ENCODE measurements at places on chromosomes 4 and X.

DNA sequence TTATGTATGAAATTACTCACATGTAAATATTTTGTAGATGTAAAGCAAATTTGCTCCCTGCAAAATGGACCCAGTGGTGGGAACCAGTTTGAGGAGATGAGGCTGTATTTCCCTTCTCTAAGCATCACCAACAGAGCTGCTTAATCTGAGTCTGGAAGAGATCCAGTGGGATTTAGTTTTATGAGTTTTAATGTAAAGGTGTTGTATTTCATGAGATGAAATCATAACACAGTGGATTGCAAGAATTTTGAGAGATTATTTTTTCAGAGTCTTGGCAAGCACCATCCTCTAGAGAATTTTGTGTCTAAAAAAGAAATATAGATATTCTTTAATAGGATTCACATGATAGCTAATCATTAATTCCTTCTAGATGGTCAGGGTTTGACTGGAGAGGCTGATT lies 35.6 kb upstream of the SFRP2 start:
- DNase-seq, result no peak

GRCh38 chr4:24632011-24632410 lies 47.7 kb upstream of the DHX15 start:
- no peak for DNase-seq

- DNase-seq, result no peak
Observed at GRCh38 chr4:139625482-139625881, 40.1 kb upstream of the MGST2 start.

- DNase-seq, result no peak
Observed at GRCh38 chrX:132961511-132961910, 3.1 kb upstream of the HS6ST2 start.

- DNase-seq, result no peak
Observed at GRCh38 chr4:168336837-168337549, 18.4 kb upstream of the DDX60 start.

DNA sequence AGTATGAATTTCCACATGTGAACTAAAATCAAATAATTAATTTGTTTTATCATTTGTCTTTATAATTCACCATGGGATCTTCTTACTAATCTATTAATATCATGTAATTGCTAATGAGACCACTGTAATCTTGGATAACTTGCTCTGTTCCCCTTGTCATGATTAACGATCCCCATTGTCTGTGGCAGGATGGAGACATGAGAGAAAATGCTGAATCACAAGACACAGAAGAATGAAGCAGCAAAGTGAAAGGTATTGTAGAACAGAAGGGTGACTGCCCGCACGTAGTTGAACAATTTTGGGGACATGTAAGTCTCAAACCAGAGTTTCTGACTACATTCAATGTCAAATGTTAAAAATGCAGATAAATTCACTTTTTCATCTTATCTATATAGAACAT lies 135.2 kb downstream of the EPHA5 start:
- DNase-seq, result no peak

GRCh38 chr4:78584863-78585547 lies 33.4 kb downstream of the ANXA3 start:
- DNase-seq, result no peak

DNA sequence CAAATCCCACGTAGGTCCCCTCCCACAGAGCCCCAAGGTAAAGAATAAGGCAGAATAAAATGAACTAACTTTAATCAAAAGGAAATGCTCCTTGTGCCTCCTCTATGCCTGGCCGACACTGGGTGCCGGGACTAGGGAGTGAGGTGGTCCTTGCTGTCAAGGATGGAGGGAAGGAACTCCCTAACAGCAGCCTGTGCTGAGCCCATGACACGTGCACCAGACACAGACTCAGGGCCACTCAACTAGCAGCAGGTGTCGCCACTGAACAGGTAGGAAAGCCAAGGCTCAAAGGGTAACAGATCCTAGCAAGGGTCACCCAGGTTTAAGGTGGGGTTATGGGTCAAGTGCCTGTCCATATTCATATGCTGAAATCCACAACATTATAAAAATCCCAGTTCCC lies 29.2 kb downstream of the MSX1 start:
- DNase-seq, result no peak

DNA sequence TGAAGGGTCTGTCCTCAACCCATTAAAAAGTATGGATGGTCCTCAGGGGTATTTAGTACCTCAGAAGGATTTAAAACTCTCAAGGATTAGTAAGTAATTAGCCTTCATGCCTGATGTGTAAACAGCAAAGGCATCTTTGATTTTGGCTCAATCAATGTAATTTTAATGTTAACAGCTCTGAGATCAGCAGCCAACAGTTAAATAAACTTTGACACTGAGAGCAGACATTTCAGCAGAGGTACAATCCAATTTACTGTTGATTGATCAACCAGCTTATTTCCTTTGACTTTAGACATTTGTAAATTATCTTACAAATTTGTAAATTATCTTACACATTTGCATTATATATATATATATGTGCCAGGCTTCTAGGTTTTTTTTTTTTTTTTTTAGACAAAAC lies 36.9 kb downstream of the STOX2 start:
- DNase-seq, result no peak

- DNase-seq, result no peak
Observed at GRCh38 chr4:127139788-127140286, 492.9 kb upstream of the INTU start.

DNA sequence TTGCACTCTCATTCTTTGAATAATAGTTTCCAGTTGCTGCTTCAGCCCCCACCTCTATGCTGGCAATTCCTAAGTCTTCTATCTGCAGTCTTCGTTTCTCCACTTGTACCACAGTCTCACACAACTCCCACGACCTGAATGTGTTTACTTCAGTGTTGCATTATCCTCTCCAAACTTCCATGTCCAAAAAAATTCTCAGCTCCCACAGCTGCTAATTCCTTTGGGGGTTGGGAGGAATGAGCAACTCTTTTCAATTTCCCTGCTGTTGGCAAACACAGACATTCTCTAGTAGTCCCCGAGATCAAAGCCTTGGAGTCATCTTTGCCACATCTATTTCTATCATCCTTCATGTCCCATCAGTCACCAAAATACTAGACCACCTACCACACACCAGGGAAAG lies 14.4 kb upstream of the CDS1 start:
- DNase-seq, result no peak

- DNase-seq, result no peak
Observed at GRCh38 chr4:80017125-80017854, 55.7 kb downstream of the ANTXR2 start.

DNA sequence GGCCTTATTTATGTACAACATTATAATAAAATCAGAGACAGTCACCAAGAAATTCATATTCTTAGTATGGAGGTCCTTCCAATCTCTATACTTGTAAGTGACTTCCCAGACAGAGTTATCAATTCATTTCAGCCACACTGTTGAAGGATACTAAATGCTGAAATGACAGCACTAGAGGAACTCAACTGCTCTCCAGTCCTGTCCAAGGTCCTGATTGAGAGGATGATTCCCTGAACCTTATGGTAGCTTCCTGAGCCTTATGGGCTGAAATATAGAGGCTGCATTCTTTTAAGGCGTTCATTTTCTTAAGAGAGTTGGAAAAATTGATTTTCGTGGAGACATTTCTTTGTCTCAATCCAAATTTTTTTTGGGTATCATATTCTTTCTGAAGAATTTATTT lies 205.9 kb downstream of the TLL1 start:
- DNase-seq, result no peak

GRCh38 chrX:124938715-124939114 lies 381.0 kb upstream of the TEX13C start:
- DNase-seq, result no peak

GRCh38 chrX:281166-281999 lies at the start of gene PLCXD1:
PLCXD1 (plus strand) TSS chrX:281381; CDS start chrX:284188, 2,807 bp downstream.
- no peak for DNase-seq

DNA sequence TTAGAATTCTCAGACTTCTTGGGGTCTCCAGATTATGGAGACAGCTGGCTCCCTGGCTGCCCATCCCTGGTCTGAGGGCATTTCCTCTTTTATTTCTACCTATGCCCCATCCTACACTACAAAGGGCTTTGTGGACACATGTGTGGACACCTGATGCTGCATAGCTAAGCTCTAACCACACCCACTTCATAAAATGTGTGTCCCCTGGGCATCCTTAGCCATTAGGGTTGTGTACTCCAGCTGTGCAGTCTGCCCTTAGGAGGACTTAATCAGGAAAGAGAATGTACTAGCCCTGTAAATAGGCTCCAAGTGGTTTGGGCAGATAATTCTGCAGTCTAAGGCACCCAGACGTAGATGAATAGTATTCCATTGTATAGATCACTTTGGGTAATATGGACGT lies 47.0 kb downstream of the COQ2 start:
- DNase-seq, result no peak

- DNase-seq, result no peak
Observed at GRCh38 chr4:71307729-71308128, 31.1 kb upstream of the SLC4A4 start.

DNA sequence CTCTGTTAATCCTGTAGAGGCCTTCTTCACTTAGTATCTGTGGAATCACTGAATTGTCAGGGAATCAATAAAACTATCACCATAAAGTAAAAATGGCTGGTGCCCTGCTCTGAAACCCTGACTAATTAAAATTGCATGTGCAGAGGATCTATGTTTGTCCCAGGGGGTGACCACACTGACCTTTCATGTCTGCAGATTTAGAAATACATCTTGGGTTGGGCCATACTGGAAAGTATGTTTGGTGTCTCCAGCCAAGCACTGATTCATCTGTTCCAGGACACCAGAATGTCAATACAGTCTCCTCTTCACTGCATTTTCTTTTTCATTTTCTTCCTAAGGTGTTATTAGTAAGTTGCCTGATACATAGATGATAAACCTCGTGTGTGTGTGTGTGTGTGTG lies 490.9 kb upstream of the INTU start:
- no peak for DNase-seq

DNA sequence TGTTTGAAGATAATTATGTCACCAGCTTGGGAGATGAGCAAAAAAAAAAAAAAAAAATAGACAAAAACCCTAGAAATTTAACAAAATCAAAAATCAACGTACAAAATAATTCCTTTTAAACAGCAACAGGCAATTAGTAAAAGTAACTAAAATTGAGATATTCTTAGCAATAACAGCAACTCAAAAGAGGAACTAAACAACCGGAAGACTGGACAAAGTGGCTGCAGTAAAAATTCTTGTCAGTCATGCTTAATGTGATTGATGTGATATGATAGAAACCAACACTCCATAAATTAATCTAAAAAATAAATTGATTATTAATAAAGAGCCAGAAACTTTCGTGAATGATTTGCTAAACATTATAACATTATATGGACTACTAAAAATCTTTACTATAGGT lies 1534.6 kb upstream of the AGA start:
- DNase-seq, result no peak

GRCh38 chr4:71367546-71367945 lies 28.7 kb downstream of the SLC4A4 start:
- DNase-seq, result no peak

GRCh38 chr4:101958547-101958946 lies 168.0 kb downstream of the BANK1 start:
- no peak for DNase-seq

All from activated CD8-positive, alpha-beta memory T cell treated with anti-CD3 and anti-CD28 coated beads for 48 hours (primary cell).